Neural crest cell (in vitro differentiated cells): ENCODE measurements at places on chromosomes 1 and 21. TPM values are rescaled to one million over a fixed set of nuclear protein-coding genes. Genes with fewer than 3 reads are reported as not detected.

DNA sequence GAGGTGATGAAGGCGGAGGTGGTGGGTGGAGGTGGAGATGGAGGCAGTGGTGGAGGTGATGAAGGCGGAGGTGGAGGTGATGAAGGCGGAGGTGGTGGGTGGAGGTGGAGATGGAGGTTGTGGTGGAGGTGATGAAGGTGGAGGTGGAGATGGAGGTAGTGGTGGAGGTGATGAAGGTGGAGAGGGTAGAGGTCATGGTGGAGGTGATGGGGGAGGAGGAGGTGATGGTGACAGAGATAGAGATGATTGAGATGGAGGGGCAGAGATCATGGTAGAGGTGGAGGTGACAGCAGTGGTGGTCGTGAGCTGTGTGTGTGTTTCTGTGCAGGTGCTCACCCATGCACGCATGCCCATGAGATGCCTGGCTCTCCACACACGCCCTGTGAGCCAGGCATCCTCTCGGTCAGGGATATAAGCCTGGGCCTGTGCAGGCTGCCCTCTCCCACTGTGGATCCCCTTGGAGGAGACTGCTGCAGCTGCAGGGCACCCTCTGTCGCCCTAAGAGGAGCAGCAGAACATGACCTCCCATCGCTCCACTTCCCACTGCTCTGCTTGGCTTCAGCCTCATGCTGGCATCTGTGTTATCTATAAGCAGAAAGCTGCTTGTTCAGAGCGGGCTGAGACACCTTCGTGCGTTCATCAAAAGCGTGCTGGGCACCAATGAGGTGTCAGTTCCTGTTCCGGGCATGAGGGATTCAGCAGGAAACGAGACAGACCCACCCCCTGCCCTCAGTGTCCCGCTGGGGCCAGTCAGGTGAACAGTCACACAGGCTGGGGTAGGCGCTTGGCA, 20.5 kb upstream of the NPHP4 start:
- DNase-seq: no peak

GRCh38 chr1:20252587-20252986, 38.1 kb upstream of the VWA5B1 start:
- DNase-seq: no peak

Gene NR0B2
- not detected in 2 replicates for total RNA-seq

DNA sequence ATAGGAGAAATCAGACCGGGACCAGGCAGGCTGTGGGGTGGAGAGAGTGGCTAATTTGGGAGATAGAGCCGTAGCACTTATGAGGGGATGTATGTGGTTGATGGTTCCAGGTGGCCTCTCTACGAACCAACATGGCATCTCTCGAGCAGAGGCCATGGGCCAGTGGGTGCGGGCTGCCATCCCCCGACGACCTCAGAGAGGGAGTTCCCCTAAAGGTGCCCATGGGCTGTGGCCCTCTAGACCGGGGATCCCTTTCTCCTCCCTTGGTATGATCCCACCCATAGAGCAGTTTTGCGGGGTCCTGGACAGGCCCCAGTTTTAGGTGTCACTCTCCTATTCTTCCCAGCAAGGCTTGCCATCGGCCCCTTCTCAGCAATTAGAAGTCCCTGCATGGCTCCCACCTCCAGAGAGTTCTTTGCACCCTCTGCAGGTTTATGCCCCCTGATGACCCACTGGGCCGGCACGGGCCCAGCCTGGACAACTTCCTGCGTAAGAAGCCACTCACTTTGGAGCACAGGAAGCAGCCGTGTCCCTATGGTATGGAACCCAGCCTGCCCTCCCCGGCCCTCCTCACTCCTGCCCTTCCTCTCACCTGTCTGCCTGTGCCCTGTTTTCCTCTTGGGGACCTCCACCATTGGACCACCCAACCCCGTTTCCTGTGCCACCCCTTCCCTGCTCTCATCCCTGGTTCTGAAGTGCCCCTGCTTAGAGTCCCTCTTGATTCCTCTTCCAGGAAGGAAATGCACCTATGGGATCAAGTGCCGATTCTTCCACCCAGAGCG, 7.8 kb downstream of the ZC3H12A start:
- no peak for DNase-seq

GRCh38 chr1:152348447-152348846, 11.4 kb downstream of the FLG2 start:
- DNase-seq: no peak
